ENCODE measurements at places on chromosomes 12 and 14. TPM values are rescaled to one million over a fixed set of nuclear protein-coding genes. Genes with fewer than 3 reads are reported as not detected.

BIN2 gene
- not detected for total RNA-seq

MYBPC1 gene
- total RNA-seq: not detected

LRCOL1 gene
- not detected for total RNA-seq

CDK2 gene
- total RNA-seq: 4.5 TPM

CYP46A1 gene
- total RNA-seq: 0.47 TPM

TBX5 gene
- 10.2 TPM for total RNA-seq

ADAM21 gene
- 0.77 TPM for total RNA-seq

KRT3 gene
- total RNA-seq: not detected

FAM216A gene
- total RNA-seq: 13.1 TPM

C14orf180 gene
- not detected for total RNA-seq

TEDC1 gene
- 1.5 TPM for total RNA-seq

KDM5A gene
- 44.8 TPM for total RNA-seq

PTPRB gene
- 0.09 TPM for total RNA-seq

AMN gene
- under 0.01 TPM for total RNA-seq

SVOP gene
- total RNA-seq: not detected

TESPA1 gene
- total RNA-seq: not detected

TROAP gene
- 4.7 TPM for total RNA-seq

TCTN1 gene
- total RNA-seq: 23.6 TPM

ABCD2 gene
- total RNA-seq: 0.09 TPM

NABP2 gene
- total RNA-seq: 26.0 TPM

ANKRD33 gene
- 0.16 TPM for total RNA-seq

ALDH1L2 gene
- total RNA-seq: 21.1 TPM

FOXG1 gene
- total RNA-seq: 0.79 TPM

CHST11 gene
- total RNA-seq: 3.5 TPM

SMCO2 gene
- not detected for total RNA-seq

IAPP gene
- not detected for total RNA-seq

C12orf56 gene
- 3.4 TPM for total RNA-seq

TAS2R46 gene
- 1.2 TPM for total RNA-seq

GPR68 gene
- total RNA-seq: 10.4 TPM

OVCH1 gene
- total RNA-seq: under 0.01 TPM

IL31 gene
- total RNA-seq: not detected

PTGDR gene
- 0.16 TPM for total RNA-seq

ITPR2 gene
- 3.6 TPM for total RNA-seq

RNASE4 gene
- 31.9 TPM for total RNA-seq

SMOC1 gene
- 2.0 TPM for total RNA-seq

LGR5 gene
- not detected for total RNA-seq

SRSF5 gene
- 273 TPM for total RNA-seq

TMCC3 gene
- 0.47 TPM for total RNA-seq

PIWIL1 gene
- not detected for total RNA-seq

IGF1 gene
- 2.7 TPM for total RNA-seq
